NCI-H187 treated with DMSO at 0.1 percent for 48 hours (cell line): ENCODE measurements at places on chromosomes 16 and 17.

- DNase-seq, result no peak
These were observed 279.0 kb upstream of the ZFHX3 start for GRCh38 chr16:73326770-73327470.

GRCh38 chr16:70159355-70160348, 13.9 kb upstream of the CLEC18C start:
- DNase-seq, result no peak

GRCh38 chr17:36525888-36526287, 8.8 kb downstream of the MYO19 start:
- DNase-seq, result no peak

DNA sequence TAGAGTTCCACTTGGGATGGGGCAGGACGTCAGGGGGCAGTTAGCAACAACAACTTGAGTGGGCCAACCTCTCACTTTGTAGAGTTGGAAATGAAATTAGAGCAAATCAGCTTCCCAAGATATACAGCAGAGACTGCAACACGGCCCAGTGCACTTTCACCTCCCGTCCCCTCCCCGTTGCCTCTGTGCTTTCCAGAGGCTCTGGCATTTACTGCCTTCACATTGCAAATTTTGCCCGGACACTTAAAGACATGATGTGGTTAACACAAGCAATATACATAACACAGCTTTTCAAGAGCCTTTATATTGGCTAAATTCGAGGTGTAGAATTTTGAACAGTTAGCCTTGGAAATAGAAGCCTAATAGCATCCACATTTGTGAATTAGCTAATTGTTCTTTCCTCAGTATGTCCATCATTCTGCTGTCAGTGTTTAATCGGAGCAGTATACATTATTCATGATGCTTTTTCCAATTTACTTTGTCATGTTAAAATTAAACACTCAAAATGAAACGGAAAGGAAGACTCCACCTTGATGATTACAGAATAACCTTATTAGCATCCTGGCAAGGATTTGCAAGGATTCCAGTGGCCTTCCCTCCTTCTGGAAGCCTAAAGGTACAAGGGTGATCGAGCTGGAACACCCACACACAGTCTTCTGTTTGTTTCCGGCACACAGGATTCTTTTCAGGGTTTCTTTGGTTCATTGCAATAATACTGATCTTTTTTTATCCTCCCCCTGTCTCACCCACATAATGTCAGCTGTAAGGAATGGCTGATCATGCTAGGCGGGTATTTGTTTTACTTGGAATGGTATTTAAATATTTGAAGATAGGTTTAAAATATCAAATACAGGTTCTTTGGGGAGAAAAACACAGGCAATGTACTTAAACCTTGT, 190.9 kb upstream of the CACNG5 start:
- no peak for DNase-seq

DNA sequence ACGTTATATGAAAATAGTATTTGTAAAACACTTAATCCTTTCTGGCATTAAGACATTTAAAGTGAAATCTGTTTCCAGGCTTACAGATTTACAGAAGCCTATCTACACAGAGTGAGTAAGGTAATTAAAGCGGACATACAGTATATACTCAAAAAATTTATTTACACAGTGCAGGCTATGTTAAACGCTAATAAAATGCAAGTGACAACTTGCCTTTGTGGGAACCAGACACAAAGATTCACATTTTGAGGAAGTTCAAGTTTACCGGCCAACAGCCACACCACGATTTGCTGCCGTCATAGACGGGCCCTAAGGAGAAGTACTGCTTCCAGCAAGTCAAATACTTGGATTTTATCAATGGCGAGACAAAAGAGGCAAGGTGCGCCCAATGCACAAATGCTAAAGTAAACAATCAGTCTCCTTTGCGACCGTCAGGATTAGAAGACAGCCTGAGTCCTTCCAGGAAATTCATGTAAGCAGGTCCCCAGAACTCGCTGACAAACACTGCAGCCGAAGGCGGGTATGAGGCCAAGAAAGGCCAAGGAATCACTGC, 801 bp downstream of the VPS35 start:
- DNase-seq, result no peak

DNA sequence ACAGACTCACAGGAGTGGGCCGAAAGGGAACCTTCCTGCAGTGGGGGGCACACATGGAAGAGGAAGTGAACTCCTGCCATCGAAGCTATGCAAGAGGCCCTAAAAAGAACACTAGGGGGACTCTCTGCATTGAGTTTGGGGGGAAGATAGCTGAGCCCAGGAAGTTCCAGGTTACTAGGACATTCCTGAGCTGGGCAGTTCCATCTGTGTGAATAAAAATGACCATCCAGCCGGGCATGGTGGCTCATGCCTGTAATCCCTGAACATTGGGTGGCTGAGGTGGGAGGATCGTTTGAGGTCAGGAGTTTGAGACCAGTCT, 211.8 kb downstream of the ZNF423 start:
- DNase-seq, result no peak

DNA sequence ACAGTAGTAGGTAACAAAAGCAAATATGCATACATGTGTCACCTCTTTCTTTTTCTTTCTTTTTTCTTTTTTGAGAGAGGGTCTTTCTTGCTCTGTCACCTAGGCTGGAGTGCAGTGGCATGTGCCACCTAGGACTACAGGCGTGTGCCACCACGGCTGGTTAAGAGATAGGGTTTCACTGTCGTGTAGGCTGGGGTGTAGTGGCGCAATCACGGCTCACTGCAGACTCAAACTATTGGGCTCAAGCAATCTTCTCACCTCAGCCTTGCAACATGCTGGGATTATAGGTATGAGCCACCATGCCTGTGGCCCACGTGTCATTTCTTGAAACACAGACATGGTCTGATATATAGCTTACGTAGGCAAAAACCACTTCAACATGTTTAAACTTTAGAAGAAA, 397.7 kb upstream of the PMFBP1 start:
- DNase-seq, result no peak

GRCh38 chr17:73770115-73770848, 126.0 kb upstream of the SDK2 start:
- no peak for DNase-seq

DNA sequence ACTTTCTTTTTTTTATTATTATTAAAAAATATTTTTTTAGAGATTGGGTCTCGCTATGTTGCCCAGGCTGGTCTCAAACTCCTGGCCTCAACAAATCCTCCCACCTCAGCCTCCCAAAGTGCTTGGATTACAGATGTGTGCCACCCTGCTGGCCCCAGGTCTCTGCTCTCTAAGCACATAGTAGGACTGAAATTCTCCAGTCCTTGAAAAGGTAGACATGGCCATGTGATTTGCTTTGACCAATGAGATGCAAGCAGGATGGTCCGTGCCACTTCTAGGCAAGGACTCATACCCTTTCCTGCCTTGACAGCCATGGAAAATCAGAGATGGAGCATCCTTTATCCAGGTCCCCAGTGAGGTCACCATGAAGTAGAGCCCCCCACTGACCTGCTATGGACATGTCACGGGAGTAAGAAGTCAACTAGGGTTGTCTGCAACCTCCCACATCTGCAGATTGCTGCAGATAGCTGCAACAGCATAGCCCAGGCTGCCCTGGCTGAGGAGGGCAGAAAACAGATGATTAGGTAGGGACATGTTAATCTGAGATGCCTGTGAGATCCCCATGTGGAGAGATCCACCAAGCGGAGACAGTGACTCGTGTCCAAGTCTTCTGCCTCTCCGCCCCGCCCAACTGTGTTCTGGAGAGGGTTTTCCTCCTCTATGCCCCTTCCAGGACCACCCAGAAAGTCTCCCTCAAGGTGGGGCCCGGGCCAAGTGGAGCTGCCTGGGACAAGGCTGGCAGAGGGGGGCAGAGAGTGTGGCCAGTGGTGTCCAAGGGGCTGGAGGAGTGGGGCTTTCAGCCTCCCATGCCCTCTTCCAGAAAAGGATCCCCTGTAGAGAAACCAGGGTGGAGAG, 11.0 kb downstream of the GSG1L start:
- DNase-seq, result no peak

DNA sequence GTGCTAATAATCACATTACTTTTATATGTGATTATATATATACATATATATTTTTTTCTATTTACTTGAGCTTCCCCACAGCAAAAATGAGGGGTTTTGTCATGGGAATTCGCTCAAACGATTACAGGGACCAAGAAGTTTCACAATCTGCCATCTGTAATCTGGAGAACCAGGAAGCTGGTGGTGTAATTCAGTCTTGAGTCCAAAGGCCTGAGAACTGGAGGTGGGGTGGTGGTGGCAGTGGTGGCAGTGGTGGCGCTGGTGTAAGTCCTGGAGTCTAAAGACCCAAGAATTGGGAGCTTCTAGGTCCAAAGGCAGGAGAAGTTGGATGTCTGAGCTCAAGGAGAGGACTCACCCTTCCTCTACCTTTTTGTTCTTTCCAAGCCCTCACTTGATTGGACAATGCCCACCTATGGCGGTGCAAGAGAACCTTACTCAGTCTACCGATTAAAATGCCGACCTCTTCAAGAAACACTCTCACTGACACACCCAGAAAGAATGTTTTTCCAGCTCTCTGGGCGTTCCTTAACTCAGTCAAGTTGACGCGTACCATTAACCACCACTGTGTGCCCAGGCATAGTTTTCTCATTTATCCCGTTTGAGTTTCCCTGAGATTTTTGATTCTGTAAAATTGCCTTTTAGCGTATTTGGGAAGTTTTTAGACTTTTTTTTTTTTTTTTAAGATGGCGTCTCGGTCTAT, 31.9 kb downstream of the POLR2A start:
- DNase-seq, result no peak

DNA sequence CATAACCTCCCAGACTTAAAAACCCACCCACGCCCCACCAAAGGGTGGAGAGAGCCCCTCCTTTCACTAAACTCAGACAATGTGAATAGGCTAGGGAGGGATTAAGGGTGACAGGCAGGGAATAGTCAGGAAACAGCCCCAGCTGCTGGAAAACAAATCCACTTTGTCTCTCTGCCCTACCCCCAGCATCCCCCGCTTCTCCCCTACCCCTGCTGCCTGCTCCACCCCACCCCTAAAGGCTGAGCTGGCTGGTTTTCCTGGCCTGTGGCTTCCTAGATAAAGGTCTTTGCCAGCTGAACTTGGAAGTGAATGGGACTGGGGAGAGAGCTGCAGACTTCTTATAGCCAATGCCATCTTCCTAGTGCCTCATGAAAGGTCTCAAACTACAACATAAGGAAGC, 15.0 kb downstream of the CAVIN1 start:
- DNase-seq, result no peak

DNA sequence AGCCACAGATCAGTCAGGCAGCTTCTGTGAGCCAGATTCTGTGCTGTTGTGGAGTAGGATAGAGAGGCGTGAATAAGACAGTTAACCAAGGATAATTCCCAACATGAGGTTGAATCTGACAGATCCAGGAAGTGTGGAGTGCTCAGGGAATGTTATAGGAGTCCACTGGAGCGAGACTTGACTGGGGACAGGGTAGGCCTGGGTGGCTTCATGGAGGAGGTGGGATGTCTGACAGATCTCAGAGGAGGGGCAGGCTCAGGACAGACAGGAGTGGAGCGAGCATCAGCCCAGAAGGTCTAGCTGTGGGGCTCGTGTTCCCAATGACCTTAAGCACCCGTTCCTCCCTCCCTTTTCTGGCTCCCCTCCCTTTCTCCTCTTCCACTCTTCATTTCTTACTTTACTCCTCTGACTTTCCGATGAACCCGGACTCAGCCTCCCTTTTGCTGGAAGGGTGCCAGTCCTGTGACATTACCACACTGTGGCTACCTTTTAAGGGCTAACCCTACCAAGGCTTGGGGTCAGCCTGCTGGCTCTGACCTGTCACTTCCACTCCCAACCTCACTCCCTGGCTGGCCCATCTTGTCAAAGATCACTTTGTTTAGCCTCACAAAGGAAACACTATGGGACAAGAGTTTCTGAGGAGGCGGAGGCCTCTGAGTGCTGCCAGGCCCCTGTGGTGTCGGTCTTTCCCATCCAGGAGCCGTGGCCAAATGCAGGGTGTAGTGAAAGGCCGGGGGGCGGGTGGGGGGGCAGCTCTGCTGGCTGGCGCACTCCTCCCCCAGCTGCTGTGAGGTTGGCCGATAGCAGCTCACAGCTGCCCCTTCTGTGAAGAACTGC, 28.5 kb upstream of the EFCAB13 start:
- DNase-seq, result no peak

GRCh38 chr16:1907226-1907860, 10.9 kb downstream of the HS3ST6 start:
- DNase-seq, result no peak

GRCh38 chr17:4840893-4841242, 7.7 kb downstream of the MINK1 start:
- no peak for DNase-seq

DNA sequence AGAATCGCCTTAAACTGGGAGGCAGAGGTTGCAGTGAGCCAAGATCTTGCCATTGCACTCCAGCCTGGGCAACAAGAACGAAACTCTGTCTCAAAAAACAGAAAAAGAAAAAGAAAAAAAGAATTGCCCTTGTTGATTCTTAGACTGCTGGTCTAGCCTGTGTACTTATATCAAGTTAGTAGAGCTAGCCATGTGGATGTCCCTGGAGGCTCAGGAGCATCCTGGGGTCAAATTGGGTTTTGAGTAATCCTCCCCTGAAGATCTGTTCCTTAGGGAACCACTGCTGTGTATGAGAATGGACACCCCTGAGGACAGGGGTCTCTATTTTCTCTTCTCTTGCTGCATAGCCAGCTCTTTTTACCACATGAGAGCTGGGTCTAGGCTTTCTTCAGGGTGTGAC, 21.5 kb downstream of the SLC7A6OS start:
- no peak for DNase-seq

DNA sequence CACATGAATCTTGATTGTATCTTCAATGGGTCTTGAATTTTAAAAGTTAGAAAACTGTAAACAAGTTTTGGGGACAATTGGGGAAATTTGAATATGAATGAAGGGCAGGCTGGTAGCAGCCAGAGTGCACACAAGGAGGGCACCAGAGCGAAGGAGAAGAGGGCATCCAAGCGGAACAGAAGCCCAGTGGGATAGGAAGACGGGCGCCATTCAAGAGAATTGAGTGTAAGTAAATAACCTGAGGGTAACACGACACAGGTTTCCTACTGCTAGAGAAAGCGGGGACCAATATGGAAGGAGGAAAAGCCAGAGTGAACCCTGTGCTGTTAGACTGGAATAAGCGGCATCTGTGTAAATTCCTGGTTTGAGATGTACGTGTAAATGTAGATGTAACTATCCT, 115.1 kb upstream of the CCL2 start:
- DNase-seq, result peak; percentile 26

DNA sequence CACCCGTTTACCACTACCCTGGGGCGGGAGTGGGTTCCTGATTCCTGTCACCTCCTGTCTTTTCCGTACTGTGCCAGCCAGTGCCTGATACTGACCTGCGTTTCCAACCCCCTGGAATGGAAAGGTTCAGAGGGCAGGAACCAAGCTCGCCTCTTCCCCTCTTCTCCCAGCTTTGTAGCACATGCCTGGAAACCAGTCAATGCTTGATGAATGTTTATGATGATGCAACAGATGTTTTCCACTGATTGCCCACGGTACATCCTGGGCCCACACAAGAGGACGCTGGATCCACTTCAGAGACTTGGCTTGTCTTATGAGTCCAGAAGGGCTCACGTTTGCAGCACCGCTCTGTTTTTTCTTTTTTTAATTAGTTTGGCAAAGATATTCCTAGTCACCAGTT, 262.0 kb downstream of the CPPED1 start:
- no peak for DNase-seq

- DNase-seq, result no peak
These were observed 5.9 kb downstream of the CTF1 start for GRCh38 chr16:30902029-30902972.
